ENCODE measurements at places on chromosomes 6 and 20.
A peak's percentile ranks its signal among the peaks of the same experiment; 100 is the strongest.

DNA sequence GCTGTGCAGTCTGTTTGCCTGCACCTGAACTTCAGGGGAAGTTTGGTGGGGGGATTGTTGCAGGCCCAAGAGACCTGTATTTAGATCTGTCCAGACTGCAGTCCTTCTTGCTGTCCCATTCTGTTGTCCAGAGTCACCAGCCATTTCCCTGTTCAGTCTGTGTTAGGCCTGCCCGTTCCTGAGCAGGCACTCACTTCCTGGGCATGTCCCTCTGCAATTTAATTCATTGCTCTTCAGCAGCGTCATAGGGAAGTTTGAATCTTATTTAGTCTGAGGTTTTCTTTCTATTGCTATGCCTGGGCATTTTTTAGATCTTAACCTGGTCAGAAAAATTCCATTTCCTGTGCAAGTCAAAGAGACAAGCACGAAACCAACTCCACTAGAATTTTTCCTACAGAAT, 190.2 kb downstream of the DTNBP1 start:
- H3K4me1 ChIP-seq = no peaks in the 10 kb centered on the region
- H3K27me3 ChIP-seq = no peaks in the 10 kb centered on the region
- no peak overlapping the region for H3K4me3 ChIP-seq
- DNase-seq = no peak

DNA sequence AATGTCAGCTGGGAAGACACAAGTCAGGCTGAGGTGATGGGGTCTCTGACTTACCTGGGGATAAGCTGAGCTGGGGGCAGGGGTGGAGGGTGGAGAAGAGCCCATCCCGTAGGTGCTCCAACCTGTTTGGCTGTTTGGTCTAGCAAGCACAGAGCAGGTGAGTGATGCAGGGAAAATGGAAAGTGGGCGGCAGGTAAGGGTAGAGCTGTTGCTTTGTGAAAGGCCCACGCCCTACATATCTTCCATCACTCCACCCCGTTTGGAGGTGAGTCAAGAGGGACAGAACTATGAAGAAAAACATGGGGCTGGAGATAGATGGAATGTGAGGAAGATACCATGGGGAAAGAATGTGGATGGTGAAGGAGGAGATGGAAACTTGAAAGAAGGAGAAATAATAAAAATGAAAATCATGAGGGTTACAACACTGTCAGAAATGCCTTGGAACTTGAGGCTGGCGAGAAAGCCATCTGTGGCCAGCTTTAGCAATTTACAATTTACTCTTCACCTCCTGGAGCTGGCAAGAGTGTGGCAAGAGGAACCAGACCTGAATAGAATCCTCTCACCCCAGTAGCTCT, 1.3 kb downstream of the LY6G6C start:
- no peaks in the 10 kb centered on the region for H3K27me3 ChIP-seq
- no peak overlapping the region for H3K4me3 ChIP-seq
- peaks cover 12% of the 10 kb centered on the region for H3K4me1 ChIP-seq
- H3K27ac ChIP-seq = no peak overlapping the region
- no peak for DNase-seq

DNA sequence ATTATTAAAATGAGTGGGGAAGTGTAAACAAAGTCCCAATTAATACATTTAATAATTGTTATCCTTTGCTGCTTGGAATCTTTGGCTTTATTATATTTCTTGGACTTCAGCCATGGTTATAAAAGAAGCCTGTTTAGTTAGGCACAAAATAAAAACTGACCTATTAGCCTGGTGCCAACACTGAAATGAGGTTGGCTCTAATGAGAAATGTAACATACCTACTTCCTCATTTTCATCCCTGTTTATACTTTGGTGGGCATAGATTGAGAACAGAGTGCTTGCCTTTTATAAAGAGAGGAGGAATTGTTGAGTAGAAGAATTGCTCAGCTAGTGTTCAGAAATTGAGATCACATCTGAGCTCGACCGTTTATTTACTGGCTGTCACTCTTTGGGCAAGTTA, 471.3 kb downstream of the UTRN start:
- H3K27ac ChIP-seq = no peak overlapping the region
- H3K27me3 ChIP-seq = no peaks in the 10 kb centered on the region
- H3K4me1 ChIP-seq = peaks cover 4% of the 10 kb centered on the region
- peaks cover 54% of the 10 kb centered on the region for H3K36me3 ChIP-seq

- peak overlapping the region; percentile 8 for H3K27ac ChIP-seq
- H3K27me3 ChIP-seq = no peaks in the 10 kb centered on the region
- H3K36me3 ChIP-seq = peaks cover 4% of the 10 kb centered on the region
- no peak overlapping the region for H3K4me3 ChIP-seq
- peak; percentile 48 for DNase-seq
Observed at GRCh38 chr6:156912431-156912830, 135.3 kb downstream of the ARID1B start.

DNA sequence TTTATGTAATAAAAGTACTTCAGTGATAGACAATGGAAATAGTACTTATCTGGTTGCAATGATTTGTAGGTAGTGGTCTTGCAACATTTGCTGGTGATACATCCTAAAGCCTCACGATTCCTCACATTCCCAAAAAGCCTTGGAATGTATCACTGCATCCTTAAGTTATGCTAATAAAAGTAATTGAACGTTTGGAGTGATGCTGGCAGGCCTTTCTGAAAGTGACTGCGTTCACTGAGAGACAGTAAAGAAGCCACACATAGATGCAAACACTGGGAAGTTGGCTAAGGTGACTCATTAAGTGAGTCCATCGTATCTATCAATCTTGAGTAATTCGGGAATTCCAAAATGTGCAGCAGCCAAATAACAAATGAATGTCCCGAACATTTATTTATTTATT, 444.1 kb upstream of the SOX4 start:
- peaks cover 11% of the 10 kb centered on the region for H3K4me1 ChIP-seq
- DNase-seq = no peak

DNA sequence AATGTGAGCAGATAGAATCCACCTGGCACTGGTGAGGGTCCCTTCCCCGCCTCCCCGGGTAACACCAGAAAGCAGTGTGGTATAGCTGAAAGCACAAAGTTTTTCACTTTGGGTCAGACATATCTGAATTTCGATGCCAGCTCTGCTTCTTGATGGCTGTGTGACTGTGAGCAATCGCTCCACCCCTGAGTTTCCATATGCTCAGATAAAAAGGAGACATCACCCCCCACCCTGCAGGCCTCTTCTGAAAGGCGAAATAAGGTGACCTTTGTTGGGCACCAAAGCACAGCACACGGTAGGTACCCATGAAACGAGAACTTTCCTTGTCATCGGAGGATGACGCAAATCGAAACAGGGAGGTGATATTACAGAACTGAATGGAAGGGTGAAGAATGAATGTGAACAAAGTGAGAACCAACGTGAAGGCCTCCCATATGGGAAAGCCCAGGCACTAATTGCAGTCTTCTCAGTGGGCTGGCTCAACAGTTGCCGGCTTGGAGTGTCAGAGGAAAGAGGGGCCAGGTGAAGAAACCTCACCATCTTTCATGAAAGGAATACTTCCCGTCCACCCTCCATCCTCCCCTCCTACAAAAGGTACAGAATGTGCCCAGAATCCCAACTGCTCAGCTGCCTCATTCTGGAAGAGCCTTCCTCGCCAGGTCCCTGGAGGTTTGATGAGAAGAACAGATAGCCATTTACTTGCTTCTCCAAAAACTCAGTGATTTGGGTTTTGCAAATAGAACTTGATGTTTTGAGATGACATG, 61.8 kb downstream of the NFATC2 start:
- DNase-seq = peak; percentile 55
- peaks cover 10% of the 10 kb centered on the region for H3K4me1 ChIP-seq
- no peaks in the 10 kb centered on the region for H3K36me3 ChIP-seq
- no peak overlapping the region for H3K4me3 ChIP-seq
- H3K27ac ChIP-seq = no peak overlapping the region

DNA sequence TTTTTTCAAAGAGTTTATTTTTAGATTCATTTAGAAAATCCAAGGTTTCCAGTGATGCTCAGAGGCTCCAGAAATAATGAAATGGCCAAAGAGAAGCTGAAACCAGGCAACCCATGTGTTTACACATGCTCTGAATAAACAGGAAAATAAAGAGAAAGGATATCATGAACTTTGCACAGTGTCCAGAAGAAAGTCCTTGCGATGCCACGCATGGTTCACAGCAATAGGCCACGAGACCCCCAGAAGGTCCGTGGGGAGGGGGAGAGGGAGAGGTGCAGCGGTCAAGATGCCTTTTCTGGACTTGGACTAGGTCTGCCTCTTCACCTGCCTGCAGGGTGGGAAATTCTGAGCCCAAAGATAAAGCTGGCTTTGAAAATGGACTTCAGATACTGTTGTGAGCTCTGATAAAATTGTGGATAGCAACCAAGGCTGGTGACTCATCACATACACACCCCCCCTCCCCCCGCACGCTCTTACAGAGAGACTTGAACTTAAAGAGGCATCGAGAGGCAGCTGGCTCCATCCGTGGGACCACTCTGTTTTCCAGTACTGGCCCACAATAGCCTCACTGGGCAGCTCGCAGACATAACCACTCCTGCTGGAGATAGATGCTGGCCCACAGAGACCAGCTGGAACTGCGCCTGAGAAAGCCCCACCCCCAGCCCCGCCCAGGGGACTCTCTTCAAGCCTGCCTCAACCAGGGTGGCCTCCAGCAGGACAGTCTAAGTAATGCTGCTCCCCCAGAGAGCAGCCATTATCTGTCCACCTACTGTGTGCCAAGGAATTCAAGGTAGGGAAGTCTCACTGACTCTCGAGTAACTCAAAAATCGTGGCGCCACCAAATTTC, 21.2 kb upstream of the NFATC2 start:
- peaks cover 25% of the 10 kb centered on the region for H3K4me1 ChIP-seq
- peaks cover 56% of the 10 kb centered on the region for H3K27me3 ChIP-seq
- DNase-seq = no peak
- no peaks in the 10 kb centered on the region for H3K36me3 ChIP-seq

DNA sequence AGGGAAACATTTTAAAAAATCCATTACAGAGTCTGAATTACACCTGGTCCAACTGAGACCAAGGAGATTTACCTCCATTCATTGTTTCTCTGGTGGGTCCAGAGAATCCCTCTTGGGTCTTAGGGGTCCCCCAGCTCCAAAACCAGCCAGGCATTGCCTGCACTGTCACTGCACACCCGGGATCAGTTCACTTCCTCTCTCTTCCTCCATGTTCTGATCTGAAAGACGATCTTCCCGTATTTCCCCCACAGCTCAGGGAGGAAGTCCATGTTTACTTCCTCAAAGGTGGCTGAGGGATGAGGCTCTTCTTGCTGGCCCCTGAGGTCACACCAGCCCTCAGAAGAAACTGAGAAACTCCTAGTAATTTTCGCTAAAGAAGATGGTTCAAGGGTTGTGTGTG, 159.7 kb downstream of the BMP7 start:
- no peak overlapping the region for H3K27ac ChIP-seq
- DNase-seq = no peak
- no peaks in the 10 kb centered on the region for H3K36me3 ChIP-seq

GRCh38 chr6:112311950-112312547, 35.1 kb upstream of the RFPL4B start:
- no peaks in the 10 kb centered on the region for H3K27me3 ChIP-seq
- H3K27ac ChIP-seq = no peak overlapping the region
- peak; percentile 25 for DNase-seq
- H3K4me1 ChIP-seq = peaks cover 11% of the 10 kb centered on the region
- H3K36me3 ChIP-seq = no peaks in the 10 kb centered on the region

GRCh38 chr6:127343809-127344659, 625 bp upstream of the ECHDC1 start:
- DNase-seq = no peak
- no peaks in the 10 kb centered on the region for H3K36me3 ChIP-seq
- H3K27ac ChIP-seq = peak overlapping the region; percentile 63
- no peaks in the 10 kb centered on the region for H3K27me3 ChIP-seq
- H3K4me1 ChIP-seq = peaks cover 42% of the 10 kb centered on the region
- peak overlapping the region; percentile 97 for H3K4me3 ChIP-seq

DNA sequence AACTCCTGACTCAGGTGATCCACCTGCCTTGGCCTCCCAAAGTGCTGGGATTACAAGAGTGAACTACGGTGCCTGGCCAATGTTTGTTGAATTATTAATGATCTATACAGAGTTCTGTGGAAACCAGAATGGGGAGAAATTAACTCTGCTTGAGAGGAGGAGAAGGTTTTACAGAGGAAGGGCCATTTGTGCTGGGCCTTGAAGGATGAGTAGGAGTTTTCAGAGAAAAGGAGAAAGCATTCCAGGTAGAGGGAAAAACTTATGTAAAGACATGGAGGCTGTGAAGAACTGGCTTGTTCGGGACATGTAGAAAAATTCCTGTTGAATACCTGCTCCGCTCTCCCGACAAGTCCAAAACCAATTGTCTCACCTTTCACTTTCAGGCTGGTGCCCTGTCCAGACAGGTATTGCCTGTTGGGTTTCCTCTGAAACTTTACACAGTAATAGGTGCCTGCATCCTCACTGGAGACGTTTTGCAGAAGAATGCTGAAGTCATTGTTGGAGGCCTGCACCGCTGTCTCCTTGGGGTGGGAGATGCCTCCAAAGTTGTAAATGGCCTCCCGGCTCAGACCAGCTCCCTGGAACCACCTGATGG, 11.3 kb upstream of the NSFL1C start:
- H3K4me1 ChIP-seq = peaks cover 4% of the 10 kb centered on the region
- H3K4me3 ChIP-seq = no peak overlapping the region
- H3K27ac ChIP-seq = no peak overlapping the region

- no peak for DNase-seq
- H3K27ac ChIP-seq = no peak overlapping the region
- no peaks in the 10 kb centered on the region for H3K27me3 ChIP-seq
Observed at GRCh38 chr6:163491737-163492300, 77.3 kb downstream of the QKI start.

Data from B cell (primary cell).